CD4-positive, alpha-beta T cell (primary cell): ENCODE measurements at places on chromosomes 3 and 15. TPM values are rescaled to one million over a fixed set of nuclear protein-coding genes. Genes with fewer than 3 reads are reported as not detected.

DNA sequence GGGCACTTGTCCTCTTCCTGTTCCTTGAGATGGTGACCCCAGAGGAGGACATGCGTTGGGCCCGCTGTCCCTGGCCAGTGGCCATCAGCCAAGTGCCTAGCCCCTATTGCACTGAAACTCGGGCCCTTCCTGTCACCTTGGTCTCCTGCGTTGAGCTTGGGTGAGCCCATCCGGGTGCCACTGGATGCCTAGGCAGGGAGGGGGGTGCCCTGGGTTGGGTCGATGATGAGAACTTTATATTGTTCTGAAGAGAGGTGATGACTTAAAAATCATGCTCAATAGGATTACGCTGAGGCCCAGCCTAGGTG lies 221.8 kb downstream of the SNRPN start:
- no peaks in the 10 kb centered on the region for H3K4me1 ChIP-seq
- no peak overlapping the region for H3K27ac ChIP-seq
- no peaks in the 10 kb centered on the region for H3K27me3 ChIP-seq
- no peaks in the 10 kb centered on the region for H3K36me3 ChIP-seq

DNA sequence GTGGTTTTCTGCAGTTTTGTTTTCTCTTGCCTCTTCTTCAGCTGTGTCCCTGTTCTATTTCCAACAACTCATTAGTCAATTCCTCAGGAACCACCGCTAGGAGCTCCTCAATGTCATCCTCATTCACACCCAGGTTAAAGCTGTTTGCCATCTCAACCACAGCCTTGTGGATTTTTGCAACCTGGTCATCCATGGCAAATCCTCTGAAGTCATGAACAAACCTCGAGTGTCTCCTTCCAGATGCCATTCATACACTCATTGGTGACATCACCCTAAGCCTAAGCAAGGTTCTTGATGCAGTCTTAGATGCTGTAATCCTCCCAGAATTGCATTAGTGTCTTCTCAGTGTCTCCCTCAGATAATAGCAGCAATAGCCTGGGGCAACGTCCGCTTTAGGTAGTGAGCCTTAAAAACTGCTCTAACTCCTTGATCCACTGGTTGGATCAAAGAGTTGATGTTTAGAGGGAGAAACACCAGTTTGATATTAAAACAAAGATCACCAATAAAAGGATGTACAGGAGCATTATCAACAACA lies 31.5 kb upstream of the ZNF502 start:
- no peak overlapping the region for H3K4me3 ChIP-seq
- H3K36me3 ChIP-seq = no peaks in the 10 kb centered on the region
- peaks cover 12% of the 10 kb centered on the region for H3K4me1 ChIP-seq
- H3K27ac ChIP-seq = no peak overlapping the region
- H3K27me3 ChIP-seq = no peaks in the 10 kb centered on the region

- H3K27me3 ChIP-seq = no peaks in the 10 kb centered on the region
- no peaks in the 10 kb centered on the region for H3K4me1 ChIP-seq
- H3K4me3 ChIP-seq = no peak overlapping the region
- no peak for DNase-seq
- no peak overlapping the region for H3K27ac ChIP-seq
These were observed 273.0 kb upstream of the LRTM1 start for GRCh38 chr3:55200906-55201305.

DNA sequence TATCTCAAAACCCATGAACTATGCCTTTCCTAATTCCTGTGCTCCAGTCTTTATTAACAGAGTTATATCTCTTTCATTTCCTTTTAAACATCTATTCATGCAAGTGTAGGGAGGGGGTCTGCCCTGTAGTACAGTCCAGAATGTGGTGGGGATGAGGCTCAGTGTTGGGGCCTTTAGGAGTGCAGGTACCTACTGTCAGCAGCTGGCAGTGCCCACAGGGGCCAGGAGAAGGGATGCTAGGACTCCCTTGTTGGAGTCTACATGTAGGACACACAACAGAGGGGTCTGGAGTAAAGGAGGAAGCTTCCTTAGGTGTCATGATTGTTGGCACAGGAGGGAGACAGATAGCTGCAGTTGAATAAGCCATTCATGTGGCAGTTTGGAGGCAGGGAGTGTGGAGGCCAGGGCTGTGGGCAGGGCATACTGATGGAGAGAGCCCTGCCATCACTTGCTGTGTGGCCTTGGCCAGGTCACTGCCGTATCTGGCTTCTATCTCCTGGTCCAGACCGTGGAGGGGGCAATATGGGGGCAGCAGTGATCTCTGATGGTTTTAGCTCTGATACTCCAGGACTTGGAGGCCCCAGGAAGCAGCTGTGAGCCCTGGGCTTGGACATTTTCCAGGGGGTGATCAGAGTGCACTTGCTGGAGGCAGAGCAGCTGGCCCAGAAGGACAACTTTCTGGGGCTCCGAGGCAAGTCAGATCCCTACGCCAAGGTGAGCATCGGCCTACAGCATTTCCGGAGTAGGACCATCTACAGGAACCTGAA lies 29.5 kb downstream of the ESYT3 start:
- no peak overlapping the region for H3K4me3 ChIP-seq
- no peaks in the 10 kb centered on the region for H3K27me3 ChIP-seq
- no peak overlapping the region for H3K27ac ChIP-seq
- no peak for DNase-seq
- no peaks in the 10 kb centered on the region for H3K4me1 ChIP-seq
- no peaks in the 10 kb centered on the region for H3K36me3 ChIP-seq

DNA sequence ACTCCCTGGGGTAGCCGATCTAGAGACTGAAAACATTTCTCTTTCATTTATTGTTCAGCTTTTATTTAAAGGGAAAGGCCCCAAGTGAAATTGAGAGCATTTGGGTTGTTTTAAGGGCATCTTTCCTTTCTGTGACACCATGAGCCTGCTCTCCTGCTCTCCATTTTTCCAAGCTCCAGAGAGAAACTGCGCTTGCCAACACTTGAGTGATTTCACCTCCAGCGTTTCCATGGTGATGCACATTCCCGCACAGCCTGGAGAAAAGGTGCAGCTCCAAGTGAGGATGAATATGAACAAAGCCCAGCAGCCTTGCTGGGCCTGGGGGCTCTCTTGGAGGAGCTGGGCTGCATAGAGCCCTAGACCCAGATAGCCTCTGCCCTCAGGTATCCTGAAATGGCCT lies 159.2 kb upstream of the PPP2R3A start:
- H3K27ac ChIP-seq = no peak overlapping the region
- no peak overlapping the region for H3K4me3 ChIP-seq
- H3K36me3 ChIP-seq = no peaks in the 10 kb centered on the region

GRCh38 chr3:48477959-48478520 lies 25.9 kb downstream of the SHISA5 start:
- peaks cover 69% of the 10 kb centered on the region for H3K4me1 ChIP-seq
- DNase-seq = no peak
- H3K4me3 ChIP-seq = peak overlapping the region; percentile 47

GRCh38 chr15:41934843-41935242 lies 37.5 kb downstream of the EHD4 start:
- H3K4me1 ChIP-seq = peaks cover 62% of the 10 kb centered on the region
- H3K27ac ChIP-seq = peak overlapping the region; percentile 97
- peak overlapping the region; percentile 5 for H3K4me3 ChIP-seq

- H3K4me3 ChIP-seq = no peak overlapping the region
- H3K27me3 ChIP-seq = peaks cover 3% of the 10 kb centered on the region
- DNase-seq = peak; percentile 83
- no peak overlapping the region for H3K27ac ChIP-seq
These were observed 22.1 kb downstream of the ACKR2 start for GRCh38 chr3:42831321-42831713.

GRCh38 chr3:1010228-1010627 lies 82.6 kb upstream of the CNTN6 start:
- H3K4me3 ChIP-seq = no peak overlapping the region
- H3K4me1 ChIP-seq = no peaks in the 10 kb centered on the region
- no peak overlapping the region for H3K27ac ChIP-seq

DNA sequence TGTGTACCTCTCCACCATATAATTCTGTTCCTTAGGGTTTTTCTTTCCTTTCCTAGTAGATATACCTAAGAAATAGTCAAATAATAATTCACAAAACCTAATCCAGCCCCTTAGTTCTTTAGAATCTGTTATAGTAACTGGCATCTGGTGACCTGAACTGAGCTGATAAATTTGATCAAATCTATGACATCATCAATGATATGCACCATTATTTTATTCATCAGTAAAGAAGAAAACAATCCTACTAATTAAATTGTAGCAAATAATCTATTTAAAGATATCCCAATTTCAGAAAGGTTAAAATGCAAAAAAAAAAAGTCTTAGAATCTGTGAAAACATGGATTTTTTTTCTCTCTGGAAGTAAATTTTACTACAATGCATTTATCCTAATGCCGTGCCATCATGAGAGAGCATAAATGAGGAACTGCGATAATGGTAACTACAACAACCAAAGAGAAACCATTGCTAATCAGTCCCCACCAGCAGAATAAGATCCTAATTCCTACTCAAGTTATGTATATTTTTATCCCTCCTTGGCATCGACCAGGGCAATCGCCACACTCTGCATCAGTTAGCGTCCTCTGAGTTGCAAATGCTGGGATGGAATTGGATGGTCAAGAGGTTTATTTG lies 6.6 kb upstream of the MNS1 start:
- H3K4me3 ChIP-seq = no peak overlapping the region
- H3K4me1 ChIP-seq = no peaks in the 10 kb centered on the region
- no peaks in the 10 kb centered on the region for H3K36me3 ChIP-seq
- H3K27me3 ChIP-seq = no peaks in the 10 kb centered on the region
- DNase-seq = no peak
- H3K27ac ChIP-seq = no peak overlapping the region

DNA sequence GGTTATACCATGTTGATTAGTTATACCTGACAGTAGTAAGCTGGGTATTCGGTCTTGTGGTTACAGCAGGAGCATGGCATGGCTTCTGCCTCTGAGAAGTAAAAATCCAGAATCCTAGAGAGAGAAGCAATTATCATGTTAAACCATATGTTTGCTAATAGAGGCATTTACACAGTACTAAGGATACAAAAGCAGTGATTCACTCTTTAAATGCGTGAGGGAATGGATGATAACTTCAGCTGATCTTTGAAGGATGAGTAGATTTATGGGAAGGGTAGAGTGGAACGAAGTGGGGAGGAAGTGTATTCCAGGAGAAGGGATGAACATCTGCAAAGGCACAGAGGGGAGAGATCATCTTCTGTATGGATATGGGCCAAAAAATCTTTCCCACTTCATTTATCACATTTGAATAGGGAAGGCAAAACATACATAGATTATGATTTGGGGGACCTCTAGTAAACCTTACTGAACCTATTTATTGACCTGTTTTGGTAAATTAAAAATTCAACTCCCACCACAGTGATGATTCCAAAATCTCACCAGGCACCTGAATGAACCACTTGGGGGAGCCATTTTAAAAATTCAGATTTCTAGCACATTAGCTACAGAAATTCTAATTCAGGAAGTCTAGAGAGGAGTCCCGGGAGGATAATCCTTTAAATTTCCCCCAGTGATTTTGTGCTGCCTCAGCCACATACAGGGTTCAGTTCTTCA lies 35.1 kb downstream of the IGSF10 start:
- no peaks in the 10 kb centered on the region for H3K27me3 ChIP-seq
- H3K27ac ChIP-seq = no peak overlapping the region
- no peak for DNase-seq

- H3K4me3 ChIP-seq = no peak overlapping the region
- H3K27me3 ChIP-seq = no peaks in the 10 kb centered on the region
- no peak for DNase-seq
- H3K4me1 ChIP-seq = no peaks in the 10 kb centered on the region
- H3K36me3 ChIP-seq = no peaks in the 10 kb centered on the region
- H3K27ac ChIP-seq = no peak overlapping the region
These were observed 374.5 kb downstream of the IL20RB start for GRCh38 chr3:137332297-137332696.

GRCh38 chr3:72523429-72524151 lies 324.7 kb downstream of the SHQ1 start:
- DNase-seq = peak; percentile 55
- no peaks in the 10 kb centered on the region for H3K27me3 ChIP-seq
- H3K36me3 ChIP-seq = no peaks in the 10 kb centered on the region
- no peak overlapping the region for H3K27ac ChIP-seq
- H3K4me3 ChIP-seq = no peak overlapping the region
- H3K4me1 ChIP-seq = no peaks in the 10 kb centered on the region

DNA sequence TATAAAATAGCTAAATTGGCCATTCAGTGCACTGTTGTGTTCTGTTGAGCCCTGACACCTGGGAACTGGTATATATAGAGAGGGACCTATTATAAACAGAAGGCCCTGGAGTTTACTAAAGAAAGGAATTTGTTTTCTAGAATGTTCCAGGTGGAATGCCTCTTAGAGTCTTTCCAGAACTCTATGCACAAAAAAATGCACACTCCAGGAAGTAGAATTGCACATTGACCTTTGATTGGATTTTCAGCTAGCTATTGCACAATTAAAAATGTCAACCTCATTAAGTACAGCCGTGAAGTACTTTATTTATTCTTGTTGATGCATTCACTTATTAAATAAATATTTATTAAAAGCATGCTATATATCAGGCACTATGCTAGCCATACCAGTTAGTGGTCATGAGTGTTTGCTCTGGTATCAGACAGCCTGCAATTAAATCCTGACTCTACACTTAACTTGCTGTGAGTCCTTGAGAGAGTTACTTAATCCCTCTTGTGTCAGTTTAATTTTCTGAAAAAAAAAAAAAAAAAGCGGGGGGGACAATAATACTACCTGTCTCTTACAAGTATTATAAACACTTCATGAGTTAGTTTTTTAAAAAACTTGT lies 40.8 kb downstream of the NDUFB4 start:
- DNase-seq = no peak
- no peak overlapping the region for H3K4me3 ChIP-seq
- no peaks in the 10 kb centered on the region for H3K36me3 ChIP-seq
- H3K4me1 ChIP-seq = peaks cover 2% of the 10 kb centered on the region

- H3K27me3 ChIP-seq = no peaks in the 10 kb centered on the region
- H3K36me3 ChIP-seq = no peaks in the 10 kb centered on the region
- H3K27ac ChIP-seq = no peak overlapping the region
- no peak for DNase-seq
- no peaks in the 10 kb centered on the region for H3K4me1 ChIP-seq
- no peak overlapping the region for H3K4me3 ChIP-seq
These were observed 648.6 kb upstream of the ZNF385D start for GRCh38 chr3:22399566-22399965.

DNA sequence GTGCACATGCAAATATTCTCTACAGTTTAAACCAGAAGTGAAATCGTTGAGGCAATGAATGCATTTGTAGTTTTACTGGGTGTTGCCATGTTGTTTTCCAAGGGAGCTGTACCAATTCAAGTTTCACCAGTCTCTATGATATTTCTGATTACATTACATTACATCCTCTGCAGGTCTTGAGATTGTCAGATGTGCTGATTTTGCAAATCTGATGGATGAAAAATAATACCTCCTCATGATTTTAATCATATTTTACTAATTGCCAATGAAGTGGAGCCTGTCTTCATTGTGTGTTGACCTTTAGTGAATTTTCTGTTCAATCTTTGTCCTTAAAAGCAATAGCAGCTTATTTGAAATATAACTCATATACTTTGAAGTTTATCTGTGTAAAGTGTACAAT lies 282.4 kb downstream of the NR2F2 start:
- no peaks in the 10 kb centered on the region for H3K4me1 ChIP-seq
- H3K36me3 ChIP-seq = no peaks in the 10 kb centered on the region
- H3K4me3 ChIP-seq = no peak overlapping the region

- no peak for DNase-seq
- no peak overlapping the region for H3K27ac ChIP-seq
- no peaks in the 10 kb centered on the region for H3K4me1 ChIP-seq
- H3K36me3 ChIP-seq = no peaks in the 10 kb centered on the region
These were observed 45.4 kb downstream of the TM4SF4 start for GRCh38 chr3:149519912-149520311.

- peaks cover 68% of the 10 kb centered on the region for H3K4me1 ChIP-seq
- no peak overlapping the region for H3K27ac ChIP-seq
- peaks cover 2% of the 10 kb centered on the region for H3K36me3 ChIP-seq
- DNase-seq = no peak
These were observed 60.5 kb downstream of the KLF13 start for GRCh38 chr15:31387092-31387478.

Gene PRTG
- not detected for total RNA-seq

Gene CHRNA5
- 0.25 TPM for total RNA-seq

Gene AP3B2
- total RNA-seq = 0.25 TPM

Gene GPR27
- 1.1 TPM for total RNA-seq

Gene NR2F2
- not detected for total RNA-seq

Gene SPATA12
- not detected for total RNA-seq

Gene HESX1
- 0.39 TPM for total RNA-seq
